ENCODE measurements at places on chromosomes 5 and 9.

DNA sequence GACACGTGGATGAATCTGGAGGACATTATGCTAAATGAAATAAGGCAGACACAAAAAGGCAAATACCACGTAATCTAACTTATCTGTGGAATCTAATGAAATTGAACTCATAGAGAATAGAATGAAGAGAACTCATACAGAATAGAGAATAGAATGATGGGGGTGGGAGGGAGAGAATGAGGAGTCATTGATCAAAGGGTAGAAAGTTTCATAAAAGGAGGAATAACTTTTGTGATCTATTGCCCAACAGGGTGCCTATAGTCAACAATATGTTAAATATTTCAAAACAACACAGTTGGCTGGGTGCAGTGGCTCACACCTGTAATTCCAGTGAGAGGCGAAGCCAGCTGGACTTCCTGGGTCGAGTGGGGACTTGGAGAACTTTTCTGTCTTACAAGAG, 54.9 kb upstream of the ZNF169 start:
- DNase-seq, result no peak

- DNase-seq, result no peak
Observed at GRCh38 chr9:83432104-83432627, 106.0 kb downstream of the FRMD3 start.

DNA sequence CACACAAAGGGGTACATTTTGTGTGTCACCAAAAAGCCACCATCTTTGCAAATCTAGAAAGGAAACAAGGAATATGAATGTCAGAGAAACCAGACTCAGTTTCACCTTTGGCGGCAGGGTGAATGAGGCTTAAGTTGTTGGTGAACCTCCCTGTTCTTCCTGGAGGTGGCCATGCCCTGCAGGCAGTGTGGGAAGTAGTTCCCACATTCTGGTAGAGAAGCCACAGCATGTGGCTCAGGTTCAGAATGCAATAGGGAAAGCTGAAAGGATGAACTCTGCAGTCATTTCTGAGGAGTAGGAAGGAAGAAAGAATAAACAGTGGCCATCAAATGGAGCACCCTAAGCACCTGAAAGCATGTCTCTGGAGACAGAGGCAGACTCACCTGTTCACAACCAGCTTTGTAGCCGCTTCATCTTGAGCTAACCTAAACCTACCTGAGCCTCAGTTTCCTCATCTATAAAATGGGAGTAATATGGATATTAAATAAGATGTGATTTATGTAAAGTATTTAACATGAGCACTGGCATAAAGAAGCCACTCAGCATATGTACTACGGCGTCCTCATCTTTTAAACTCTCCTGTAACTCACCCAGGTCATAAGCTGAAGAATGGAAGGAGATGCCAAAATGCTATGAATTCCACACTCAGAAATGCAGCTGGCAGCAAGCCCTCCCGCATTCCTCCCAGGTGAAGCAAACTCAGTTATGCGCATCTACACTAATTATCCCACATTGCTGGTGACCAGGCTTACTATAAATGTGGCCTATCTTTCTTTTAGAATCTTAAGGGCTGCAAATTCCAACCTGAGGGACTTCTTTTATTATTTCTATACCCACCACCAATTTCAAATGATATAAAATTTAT, 86.0 kb downstream of the ZNF608 start:
- no peak for DNase-seq

DNA sequence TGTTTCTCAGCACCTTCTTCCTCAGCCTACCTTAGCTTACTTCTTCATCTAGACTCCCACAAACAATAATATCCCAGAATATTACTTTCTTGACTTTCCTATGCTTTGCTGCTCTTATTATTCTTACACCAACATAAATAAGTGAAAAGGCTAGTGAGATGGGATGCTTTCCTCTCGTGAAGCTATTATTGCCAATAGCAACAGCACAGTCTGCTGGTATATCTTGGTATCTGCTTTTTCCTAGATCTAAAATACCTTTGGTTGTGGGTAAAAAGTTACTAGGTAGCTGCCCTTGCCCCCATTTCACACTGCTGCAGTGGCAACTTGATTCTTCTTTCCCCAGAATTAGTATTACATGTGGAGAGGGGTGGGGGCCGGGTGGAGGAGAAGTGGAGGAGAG, 26.1 kb upstream of the GLIPR2 start:
- DNase-seq, result no peak

- no peak for DNase-seq
Observed at GRCh38 chr9:131420980-131421624, 27.2 kb downstream of the PRRC2B start.

- no peak for DNase-seq
Observed at GRCh38 chr5:164824671-164825070, 1319.3 kb downstream of the MAT2B start.

DNA sequence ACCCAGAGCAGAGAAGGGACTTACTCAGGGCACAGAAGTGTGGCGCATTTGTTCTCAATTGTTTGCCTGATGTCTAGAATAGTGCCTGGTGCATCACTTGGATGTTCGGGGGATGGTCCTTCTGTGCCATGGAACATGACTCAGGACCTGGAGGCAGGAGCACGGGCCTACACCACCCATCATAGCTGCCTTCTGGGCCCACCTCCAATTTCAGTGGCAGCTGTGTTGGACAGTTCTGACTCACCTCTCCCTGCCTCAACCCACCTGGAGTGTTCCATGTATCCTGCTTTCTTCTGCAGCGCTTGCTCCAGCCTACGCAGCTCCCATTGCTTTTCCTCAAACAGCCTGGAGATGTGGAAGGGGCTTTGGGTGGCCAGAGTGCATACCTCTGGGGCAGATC, 12.5 kb upstream of the CXCL14 start:
- no peak for DNase-seq

GRCh38 chr9:71793386-71794105, 25.2 kb upstream of the CEMIP2 start:
- DNase-seq, result no peak

DNA sequence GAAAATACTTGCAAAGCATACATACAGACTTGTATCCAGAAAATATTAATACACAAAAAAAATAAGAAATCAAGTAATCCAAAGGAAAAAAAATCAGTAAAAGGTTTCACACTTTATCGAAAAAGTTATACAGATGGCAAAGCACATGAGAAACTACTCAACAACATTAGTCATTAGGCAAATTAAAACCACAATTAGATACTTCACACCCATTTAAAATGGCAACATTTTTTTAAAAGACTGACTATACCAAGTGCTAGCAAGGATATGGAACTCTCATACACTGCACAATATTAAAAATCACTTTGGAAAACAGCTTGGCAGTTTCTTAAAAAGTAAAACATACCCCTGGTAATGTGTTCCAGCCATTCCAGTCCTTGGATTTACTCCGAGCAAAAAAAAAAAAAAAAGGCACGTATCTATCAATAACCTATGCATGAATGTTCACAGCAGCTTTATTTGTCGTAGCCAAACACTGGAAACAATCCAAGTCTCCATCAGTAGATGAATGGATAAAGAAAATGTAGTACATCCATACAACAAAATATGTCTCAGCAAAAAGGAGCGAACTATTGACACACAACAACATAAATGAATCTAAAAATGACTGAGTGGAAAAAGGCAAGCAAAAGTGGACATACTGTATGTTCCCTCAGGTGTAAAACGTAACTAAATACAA, 66.0 kb downstream of the GNAQ start:
- DNase-seq, result no peak

DNA sequence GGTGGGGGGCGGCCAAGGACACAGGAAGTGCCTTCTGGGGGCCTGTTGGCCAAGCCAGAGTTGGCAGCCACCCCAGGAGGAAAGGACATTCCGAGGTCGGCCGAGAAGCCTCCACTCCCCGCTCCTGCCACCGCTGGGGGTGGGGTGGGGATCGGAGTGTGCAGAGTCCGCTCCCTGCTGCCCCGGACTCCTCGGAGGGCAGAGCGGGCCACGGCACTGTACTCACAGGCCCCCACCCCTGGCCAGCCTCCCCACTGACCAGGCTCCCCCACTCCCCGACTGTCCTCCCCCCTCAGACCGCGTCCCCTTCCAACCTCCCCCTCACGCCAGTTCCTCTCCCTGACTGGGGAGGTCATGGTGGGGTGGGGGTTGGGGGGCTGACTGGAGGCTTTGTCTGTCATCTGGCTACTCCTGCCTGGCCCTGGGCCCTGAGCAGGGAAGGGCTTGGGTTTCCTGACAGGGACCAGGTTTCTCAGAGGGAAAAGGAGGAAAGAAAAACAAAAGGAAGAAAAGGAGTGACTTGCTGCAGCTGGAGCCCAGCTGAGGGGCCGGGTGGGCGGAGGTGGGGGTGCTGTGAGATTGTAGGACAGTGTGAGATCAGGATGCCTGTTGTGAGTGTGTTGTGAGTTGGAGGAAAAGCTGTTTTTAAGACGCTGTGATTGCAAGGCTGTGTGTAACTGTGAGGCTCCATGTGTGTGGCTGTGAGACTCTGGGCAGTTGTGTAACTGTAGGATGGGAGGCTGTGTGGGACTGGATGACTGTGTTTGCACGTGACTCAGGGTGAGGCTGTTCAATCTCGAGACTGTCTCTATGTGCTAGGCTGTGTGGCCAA, 29.7 kb downstream of the CNTFR start:
- no peak for DNase-seq

- DNase-seq, result no peak
Observed at GRCh38 chr5:149979896-149980295, 19.3 kb downstream of the SLC26A2 start.

DNA sequence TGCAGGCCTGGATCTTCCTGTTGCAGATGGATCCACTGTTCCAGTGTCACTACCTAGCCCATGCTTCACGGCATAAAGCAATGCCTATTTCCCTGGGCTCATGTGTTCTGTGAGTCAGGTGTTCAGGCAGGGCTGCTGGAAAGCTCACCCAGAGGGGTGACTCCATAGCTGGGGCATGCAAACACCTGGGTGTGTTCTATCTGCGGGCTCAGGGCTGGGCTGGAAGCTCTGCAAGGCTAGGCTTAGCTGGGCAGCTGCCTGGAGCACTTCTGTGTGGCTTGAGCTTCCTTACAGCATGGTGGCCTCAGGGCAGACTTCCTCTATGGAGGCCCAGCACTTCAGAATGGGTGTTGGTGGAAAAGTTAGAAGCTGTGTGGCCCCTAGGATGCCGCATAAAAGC, 139.9 kb downstream of the GADD45G start:
- no peak for DNase-seq

DNA sequence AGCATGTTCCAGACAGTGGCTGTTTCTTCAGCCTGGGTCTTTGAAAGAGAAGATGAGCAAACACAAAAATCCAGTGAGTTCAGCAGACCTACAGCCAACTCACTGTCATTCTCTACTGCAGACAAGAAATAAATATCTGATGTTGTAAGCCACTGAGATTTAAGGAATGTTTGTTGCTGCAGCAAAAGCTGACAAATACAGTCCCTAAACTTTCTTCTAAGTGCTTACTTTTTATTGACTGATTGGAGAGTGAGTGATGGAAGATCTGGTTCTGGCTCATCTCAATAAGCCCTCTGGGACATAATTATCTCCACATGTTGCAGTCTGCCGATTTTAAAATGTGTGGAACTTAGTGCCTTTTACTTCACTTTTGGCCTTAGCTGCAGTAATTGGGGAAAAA, 69.9 kb upstream of the LMNB1 start:
- no peak for DNase-seq

- DNase-seq, result no peak
Observed at GRCh38 chr5:103217101-103217500, 41.5 kb upstream of the MACIR start.

DNA sequence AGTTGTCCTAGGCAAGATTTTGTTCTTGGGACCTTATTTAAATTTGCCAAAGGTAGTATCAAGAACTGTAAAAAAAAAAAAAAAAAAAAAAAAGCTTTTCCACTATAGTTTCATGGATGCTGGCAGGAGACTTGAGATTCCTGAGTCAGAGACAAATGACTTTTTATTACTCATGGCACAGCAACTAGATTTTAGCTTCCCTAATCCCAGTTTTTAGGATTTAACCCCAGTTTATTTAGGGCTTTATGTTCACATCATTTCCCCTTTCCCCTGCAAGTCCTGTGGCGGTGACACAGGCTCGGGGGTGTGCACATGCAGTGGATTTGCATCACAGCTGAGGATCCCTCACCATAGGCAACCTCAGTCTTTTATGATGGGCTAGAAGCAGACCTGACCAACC, 144.9 kb downstream of the GOLPH3 start:
- no peak for DNase-seq

GRCh38 chr9:91391412-91391811, 29.7 kb upstream of the AUH start:
- DNase-seq, result no peak

DNA sequence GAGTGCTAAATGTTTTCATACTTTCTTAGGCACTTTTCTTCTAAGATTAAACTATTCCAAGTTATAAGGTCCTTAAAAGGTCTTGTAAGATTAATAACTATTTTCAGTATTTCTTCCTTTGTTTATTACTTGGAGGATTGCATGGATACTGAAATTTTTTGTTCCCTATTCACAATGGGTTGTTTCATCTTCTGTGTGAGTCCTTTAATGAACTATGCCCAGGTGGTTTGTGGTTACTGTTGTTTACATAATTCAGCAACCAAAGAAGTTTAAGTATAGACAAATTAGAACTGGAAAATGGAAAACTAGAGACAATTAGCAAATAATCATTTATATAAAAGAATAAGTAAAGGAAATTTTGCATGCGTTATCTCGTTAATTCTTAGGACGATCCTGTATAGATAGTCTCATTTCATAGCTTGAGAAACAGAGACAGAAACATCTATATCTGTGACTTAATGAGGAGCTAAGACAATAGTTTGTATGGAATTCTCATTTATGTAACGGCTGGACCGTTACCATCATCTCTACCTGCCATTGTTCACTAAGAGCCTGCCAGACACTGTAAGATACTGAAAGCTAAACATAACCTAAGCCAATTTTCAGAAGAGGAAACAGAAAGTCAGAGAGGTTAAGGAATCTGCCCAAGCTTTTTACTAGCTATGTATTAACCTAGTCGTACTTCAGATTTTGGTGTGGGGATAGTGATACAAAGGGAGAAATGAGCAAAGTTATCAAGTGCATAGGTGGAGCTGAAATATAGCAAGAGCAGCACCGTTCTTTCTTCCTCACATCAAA, 148.2 kb downstream of the PAM start:
- DNase-seq, result no peak

GRCh38 chr5:25255128-25255527, 610.4 kb upstream of the CDH10 start:
- DNase-seq, result no peak

DNA sequence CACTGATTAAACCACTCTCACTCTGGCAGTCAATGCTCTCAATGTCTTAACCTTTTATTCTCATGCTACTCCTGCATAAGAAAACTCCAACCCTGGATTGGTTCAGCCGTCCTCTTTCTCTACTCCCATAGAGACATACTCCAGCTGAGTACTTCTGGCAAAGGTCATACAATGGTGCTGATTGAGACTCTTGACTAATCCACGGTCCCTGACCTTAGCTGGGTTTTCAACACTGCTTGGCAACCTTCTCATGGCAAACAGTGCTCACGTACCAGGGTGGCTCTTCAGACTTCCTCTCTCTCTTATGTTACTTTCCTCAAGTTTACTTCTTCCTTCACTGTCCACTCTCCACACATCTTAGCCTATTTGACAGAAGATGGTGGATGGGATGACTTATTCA, 347.6 kb downstream of the RAB3C start:
- no peak for DNase-seq

GRCh38 chr5:97127727-97128126, 14.7 kb downstream of the LIX1 start:
- no peak for DNase-seq
